ENCODE measurements at places on chromosomes 2 and 18.

DNA sequence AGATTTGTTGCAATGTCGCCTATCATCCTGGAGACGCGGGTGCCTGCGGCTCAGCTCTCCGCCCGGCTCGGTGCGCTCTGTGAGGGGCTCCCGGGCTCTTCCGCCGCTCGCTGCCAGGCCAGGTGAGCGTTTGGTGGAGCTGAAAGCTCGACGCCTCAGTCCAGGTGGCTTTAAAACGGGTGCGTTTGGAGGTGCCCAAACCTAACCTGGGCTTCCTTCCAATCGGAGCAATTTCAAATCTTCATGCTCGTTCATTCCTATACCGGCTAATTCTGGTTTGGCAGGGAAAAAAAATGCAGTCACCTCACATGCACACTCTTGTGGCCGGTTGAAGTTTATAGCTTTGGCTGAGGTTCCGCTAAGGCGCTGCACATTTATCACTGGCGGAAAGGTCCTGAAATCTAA lies at the start of gene SLC16A14:
TSS of gene SLC16A14 (minus strand) at position 274 of the 405 bp plus-strand sequence. CDS start 9,572 bp downstream, outside the sequence.
- DNase-seq, result no peak

DNA sequence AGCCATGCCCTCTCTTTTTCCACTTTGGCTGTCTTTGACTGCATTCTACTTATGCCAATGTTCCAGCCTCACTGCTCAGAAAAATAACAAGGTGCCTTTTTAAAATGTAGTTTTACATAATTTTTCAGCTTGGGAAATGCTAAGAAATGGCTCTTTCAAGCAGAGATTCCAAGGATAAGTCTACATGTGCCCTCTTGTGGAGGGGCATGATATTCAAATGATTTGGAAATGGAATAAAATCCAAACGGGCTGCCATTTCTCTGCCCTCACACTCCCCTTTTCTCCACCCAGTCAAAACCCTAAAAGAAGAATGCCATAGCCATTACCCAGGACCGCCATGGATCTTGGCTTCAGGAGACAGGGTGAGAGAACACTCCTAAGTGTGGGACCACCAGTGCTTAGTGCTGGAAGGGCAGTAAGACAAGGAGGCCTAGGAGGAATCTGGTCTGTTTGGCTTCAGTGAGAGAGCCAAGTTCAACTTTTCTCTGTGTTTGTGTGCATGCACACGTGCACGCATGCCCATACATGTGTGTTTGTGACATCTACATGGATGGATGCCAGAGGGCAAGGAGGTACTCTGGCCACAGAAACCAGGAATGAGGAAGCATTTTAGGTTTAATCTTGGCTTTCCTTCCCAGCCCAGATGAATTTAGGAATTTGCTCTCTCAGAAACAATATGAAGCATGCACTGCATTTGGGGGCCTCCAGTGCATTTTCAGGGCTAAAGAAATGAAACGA lies 174.0 kb upstream of the SLC14A2 start:
- DNase-seq, result no peak

DNA sequence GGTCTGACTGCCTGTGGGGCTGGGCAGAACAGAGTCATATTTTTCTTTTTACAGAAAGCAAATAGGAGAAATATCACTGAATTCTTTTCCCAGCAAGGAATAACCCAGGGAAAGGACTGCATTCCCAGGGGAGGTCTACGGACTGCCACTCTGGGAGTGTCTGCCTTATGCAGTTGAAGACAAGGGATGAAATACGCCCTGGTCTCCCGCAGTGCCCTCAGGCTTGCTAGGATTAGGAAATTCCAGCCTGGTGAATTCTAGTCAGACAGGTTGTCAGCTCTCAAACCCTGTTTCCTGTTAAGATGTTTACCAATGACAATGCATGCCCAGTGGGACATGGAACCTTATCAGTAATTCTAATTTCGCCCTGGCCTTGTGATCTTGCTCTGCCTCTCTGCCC lies 30.3 kb upstream of the PDK1 start:
- no peak for DNase-seq

- no peak for DNase-seq
Observed at GRCh38 chr2:148255929-148256328, 235.0 kb downstream of the MBD5 start.

GRCh38 chr2:10033251-10034006 lies 9.9 kb upstream of the KLF11 start:
- no peak for DNase-seq

GRCh38 chr2:233915128-233915527 lies 2.0 kb upstream of the TRPM8 start:
- DNase-seq, result no peak

DNA sequence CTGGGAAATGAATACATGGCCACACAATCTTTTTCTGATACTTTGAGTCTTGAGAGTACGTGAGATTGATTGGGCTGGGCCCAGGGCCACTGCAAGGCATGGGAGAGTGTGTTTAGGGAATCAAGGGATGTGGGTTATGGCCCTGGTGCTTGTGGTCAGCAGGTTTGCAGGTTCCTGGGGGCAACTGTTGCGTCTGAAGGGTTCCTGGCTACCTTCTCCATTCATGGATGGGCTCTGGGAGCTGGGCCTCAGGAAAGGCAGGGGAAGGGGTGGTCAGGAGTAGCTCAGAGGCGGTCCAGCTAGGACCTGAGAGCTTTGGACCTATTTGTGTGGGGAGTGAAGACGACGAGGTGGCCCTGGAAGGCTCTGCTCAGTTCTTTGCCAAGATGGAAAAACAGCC lies 8.4 kb upstream of the ZAP70 start:
- DNase-seq, result no peak

DNA sequence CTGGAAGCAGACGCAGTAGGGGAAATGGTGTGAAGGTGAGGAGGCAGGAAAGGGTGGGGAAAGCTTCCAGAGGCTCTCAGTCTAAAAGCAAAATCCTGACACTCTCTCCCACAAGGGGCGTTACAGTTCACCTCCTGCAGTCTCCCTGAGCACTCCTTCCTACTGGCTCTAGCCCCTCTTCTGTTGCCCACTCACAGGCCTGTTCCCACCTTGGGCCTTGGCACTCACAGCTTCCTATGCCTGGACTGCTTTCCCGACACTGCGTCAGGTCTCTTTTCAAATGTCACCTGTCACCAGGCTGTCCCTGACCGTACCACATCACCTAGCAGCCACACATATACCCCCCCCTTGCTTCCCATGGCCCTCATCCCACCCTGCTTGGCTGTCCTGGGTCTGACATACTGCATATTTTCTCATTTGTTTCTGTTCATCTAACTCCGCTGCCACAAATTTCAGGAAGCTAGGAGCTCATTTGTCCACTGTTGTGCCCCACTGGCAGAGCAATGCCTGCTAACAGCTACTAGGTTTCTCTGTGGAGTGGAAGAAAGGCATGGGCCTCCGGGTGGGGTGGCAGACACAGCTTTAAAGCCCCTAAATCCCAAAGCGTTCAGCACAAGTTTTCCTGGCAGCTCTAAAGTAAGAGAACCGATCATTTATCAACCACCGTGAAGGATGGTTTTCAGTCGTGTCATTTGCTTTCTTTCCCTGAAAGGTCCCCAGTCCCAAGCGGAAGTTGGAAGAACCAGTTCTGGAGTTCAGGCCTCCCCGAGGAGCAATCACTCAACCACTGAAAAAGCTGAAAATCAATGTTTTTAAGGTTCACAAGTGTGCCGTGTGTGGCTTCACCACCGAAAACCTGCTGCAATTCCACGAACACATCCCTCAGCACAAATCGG lies 118.8 kb downstream of the ZNF532 start:
- DNase-seq, result no peak

- no peak for DNase-seq
Observed at GRCh38 chr2:96856776-96857666, 795 bp downstream of the ANKRD39 start.

GRCh38 chr18:55090564-55091188 lies 131.4 kb upstream of the CCDC68 start:
- DNase-seq, result no peak

GRCh38 chr2:28395334-28396061 lies 2.8 kb downstream of the FOSL2 start:
- no peak for DNase-seq

DNA sequence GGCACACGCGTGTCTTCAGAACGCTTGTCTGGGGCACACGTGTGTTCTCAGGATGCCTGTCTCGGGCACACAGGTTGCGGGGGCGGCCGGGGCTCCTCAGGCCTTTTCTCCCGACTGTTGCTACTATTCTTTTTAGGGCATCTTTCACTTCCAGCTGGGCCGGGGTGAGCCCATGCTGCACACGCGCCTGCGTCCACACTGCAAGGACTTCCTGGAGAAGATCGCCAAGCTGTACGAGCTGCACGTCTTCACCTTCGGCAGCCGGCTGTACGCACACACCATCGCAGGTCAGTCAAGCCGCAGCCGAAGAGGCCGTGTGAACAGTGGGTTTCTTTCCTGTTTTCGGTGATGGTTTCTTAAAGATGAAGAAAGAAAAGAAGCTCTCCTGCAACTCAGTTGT lies 25.0 kb downstream of the CTDP1 start:
- no peak for DNase-seq

GRCh38 chr2:180607514-180608049 lies 372.8 kb upstream of the UBE2E3 start:
- DNase-seq, result no peak

DNA sequence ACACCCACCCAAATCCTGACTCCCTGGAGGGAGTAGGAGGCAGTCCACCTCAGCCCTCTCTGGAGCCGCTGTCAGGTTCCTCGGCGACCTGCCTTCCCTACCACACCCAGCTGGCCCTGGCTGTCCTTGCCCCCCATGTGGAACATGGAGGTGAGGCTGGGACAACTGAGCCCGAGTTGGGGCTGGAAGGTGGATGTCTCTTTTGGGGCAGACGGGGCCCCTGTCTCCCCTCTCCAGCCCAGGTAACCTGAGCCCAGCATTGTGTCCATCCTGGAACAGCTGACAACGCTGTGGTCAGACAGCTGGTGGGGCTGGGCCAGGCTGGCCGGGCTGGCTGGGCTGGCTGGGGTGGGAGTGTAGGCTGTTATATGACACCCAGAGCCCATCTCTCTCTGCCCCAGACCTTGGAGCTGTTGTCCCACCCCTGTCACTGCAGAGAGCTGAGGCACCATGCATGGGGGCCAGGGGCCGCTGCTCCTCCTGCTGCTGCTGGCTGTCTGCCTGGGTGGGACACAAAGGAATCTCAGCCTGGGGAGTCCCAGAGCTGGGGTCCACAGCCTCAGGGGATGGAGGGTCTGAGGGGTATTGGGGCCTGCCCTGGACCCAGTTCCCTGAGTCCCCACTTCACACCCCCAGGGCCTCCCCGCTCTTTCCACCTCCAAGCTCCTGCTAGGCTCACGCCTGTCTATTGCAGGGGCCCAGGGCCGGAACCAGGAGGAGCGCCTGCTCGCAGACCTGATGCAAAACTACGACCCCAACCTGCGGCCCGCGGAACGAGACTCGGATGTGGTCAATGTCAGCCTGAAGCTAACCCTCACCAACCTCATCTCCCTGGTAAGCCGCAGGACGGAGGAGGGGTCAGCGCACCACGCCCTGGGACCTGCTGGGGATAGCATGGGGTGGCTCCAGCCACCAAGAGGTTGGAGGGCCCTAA lies at the start of gene CHRNG:
TSS of gene CHRNG (plus strand) at position 395 of the 934 bp plus-strand sequence. CDS start at position 451, 56 bp downstream.
- no peak for DNase-seq

Data from left forelimb (tissue), 1 donor.